ENCODE measurements at places on chromosomes 4 and X. TPM values are rescaled to one million over a fixed set of nuclear protein-coding genes. Genes with fewer than 3 reads are reported as not detected.
A peak's percentile ranks its signal among the peaks of the same experiment; 100 is the strongest.

DNA sequence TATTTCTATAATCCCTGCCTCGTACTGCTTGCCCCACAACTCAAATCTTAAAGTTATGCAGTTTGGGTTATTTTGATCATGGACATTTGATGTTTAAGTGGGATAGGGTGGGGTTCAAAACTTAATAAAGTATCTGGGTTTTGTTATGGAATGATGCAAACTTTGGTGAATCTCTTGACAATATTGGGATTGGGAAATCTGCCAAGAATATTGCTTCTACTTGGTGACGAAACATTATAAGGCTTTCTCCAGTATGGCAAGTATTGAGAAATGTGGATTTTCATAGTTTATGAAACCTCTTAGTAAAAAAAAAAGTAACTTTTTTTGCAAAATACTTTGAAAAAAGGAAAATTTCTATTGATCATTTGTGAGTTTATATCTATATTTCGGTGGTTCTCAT, 130.8 kb upstream of the SFRP2 start:
- no peak for DNase-seq

GRCh38 chr4:14868426-14869395, 133.6 kb upstream of the CPEB2 start:
- no peak for DNase-seq

The SULT1E1 gene
- total RNA-seq: not detected

GRCh38 chr4:19947349-19947748, 304.4 kb upstream of the SLIT2 start:
- DNase-seq: peak; percentile 74

Measured in IMR-90 (cell line).